Heart left ventricle (tissue), 16 donors: ENCODE measurements at places on chromosomes 11 and 22. TPM values are rescaled to one million over a fixed set of nuclear protein-coding genes. Genes with fewer than 3 reads are reported as not detected.

GRCh38 chr11:117419482-117420142 is 92.0 kb downstream of the CEP164 start:
- no peaks in the 10 kb centered on the region for H3K27me3 ChIP-seq
- DNase-seq, result no peak
- H3K4me1 ChIP-seq, result no peaks in the 10 kb centered on the region
- H3K4me3 ChIP-seq, result no peak overlapping the region
- H3K36me3 ChIP-seq, result no peaks in the 10 kb centered on the region

DNA sequence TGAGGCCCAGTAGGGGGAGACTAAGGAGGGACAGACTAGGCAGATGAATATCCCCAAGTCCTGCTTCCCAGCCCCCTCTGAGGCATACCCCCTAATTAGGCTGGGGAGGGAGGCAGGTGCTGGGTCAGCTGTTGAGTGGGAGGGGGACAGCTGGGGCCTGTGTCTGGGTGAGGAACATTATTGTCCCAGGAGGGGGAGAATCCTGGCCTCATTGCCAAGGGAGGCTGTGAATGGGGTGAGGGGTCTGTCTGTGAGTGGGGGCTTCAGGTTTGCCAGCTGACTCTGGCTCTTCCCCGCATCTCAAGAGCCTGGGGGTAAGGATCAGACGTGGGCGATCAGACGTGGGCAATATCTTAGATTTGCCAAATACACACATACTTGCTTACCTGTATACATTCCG is 2.1 kb downstream of the INPPL1 start:
- H3K4me1 ChIP-seq, result peaks cover 33% of the 10 kb centered on the region

DNA sequence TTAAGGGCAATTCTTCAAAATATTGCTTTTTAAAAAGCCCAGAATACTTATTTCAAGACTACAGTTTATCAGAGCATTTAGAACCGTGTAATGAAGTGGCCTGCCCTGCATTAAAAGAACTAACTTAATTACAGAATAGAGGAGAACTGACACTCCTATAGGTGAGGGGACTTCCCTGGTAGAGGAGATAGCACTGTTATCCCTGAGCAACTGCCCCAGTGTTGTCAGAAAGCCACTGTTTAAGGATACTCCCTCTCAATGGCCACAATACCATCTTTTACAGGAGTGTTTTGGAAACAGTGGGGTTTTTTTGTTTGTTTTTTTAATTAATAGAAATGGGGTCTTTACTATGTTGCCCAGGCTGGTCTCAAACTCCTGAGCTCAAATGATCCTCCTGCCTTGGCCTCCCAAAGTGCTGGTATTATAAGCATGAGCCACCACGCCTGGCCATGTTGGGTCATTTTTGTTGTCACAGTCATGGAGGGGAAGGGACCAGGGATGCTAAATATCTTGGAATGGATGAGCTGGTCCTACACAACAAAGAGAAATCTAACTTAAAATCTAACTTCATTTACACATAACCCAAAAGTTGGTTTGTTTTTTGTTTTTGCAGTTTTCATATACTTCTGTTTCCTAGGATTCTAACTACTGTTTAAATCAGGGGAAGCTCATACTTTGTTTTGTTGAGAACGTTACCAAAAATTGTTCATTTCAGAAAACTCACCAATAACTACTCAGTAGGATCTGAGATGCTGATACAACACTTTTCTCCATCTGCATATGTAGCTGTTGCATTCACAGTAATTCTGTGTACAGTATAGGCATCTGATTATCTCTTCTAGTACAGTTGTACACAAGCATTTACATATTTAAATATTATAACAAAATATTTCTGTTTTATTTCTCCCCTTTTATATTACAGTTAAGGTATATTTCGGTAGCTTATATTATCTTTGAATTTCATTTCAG is 8.1 kb downstream of the RPL27A start:
- DNase-seq, result no peak
- peaks cover 57% of the 10 kb centered on the region for H3K36me3 ChIP-seq
- no peak overlapping the region for H3K27ac ChIP-seq

- no peak overlapping the region for H3K4me3 ChIP-seq
- no peak overlapping the region for H3K27ac ChIP-seq
- H3K36me3 ChIP-seq, result no peaks in the 10 kb centered on the region
- no peak for DNase-seq
Measured at GRCh38 chr11:127393460-127393997, 393.0 kb upstream of the KIRREL3 start.

DNA sequence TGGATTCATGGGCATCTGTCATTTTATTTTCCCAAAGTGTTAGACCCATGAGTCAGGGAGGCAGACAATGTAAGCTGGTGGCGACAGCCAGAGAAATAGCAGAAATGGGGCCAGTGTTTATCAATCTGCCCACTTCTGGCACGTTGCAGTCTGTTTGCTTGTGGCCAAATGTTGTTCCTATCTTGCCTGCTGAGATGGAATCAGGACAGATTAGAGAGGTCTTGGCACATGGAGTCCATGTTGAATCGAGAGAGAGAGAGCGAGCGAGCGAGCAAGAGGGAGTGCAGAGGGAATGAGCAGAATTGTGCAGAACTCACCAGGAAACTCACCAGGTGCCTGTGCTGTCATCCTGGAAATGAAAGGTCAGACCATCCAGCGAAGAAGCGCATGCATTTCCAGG is 21.9 kb upstream of the PARVG start:
- H3K27me3 ChIP-seq, result no peaks in the 10 kb centered on the region
- H3K36me3 ChIP-seq, result no peaks in the 10 kb centered on the region
- H3K27ac ChIP-seq, result no peak overlapping the region
- no peak overlapping the region for H3K4me3 ChIP-seq
- no peaks in the 10 kb centered on the region for H3K4me1 ChIP-seq
- no peak for DNase-seq

DNA sequence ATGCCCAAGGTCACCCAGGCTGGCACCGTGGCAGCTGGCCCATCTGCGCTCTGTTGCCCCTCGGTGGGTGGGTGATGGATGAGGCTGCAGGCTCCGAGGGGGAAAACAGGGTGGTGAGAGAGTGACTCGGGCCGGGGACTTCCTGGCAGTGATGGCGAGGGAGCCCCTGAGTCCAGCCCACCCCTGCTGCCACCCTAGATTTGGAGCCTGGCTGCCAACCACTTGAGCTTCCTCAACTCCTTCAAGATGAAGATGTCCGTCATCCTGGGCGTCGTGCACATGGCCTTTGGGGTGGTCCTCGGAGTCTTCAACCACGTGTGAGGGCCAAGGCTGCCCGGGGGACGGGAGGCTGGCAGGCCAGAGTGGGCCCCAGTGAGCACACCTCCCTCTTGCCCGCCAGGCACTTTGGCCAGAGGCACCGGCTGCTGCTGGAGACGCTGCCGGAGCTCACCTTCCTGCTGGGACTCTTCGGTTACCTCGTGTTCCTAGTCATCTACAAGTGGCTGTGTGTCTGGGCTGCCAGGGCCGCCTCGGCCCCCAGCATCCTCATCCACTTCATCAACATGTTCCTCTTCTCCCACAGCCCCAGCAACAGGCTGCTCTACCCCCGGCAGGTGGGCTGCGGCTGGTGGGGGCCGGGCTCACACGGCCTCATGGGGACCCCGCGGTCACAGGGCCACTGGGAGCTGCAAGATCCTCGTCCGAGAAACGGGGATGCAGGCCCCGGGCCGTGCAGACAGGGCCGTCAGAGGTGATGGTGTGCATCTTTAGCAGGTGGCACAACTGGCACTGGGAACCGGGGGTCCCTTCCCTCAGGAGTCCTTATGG is 10.1 kb downstream of the TCIRG1 start:
- no peaks in the 10 kb centered on the region for H3K36me3 ChIP-seq
- H3K4me3 ChIP-seq, result no peak overlapping the region
- H3K27me3 ChIP-seq, result no peaks in the 10 kb centered on the region
- no peak for DNase-seq
- H3K4me1 ChIP-seq, result no peaks in the 10 kb centered on the region

GRCh38 chr11:75345455-75346160 is 5.9 kb downstream of the ARRB1 start:
- H3K27me3 ChIP-seq, result no peaks in the 10 kb centered on the region
- H3K36me3 ChIP-seq, result no peaks in the 10 kb centered on the region
- H3K4me3 ChIP-seq, result no peak overlapping the region
- H3K27ac ChIP-seq, result peak overlapping the region; percentile 2
- peaks cover 68% of the 10 kb centered on the region for H3K4me1 ChIP-seq

DNA sequence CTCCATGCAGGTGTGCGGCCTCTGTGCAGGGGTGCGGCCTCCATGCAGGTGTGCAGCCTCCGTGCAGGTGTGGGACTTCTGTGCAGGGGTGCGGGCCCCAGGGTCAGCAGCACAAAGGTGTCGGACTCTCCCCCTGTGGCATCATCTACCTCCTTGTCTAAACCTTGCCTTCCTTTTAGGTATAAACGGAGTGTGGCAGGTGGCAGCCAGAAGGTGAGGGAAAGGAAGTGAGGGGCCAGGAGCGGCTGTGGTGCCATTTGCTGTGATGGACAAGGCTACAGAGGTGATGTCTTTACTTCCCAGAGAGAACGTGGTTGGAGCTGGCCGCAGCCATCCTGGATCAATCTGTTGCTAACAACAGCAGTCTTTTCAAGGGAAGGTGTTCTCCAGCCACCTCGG is 9.1 kb downstream of the GAL start:
- H3K27me3 ChIP-seq, result peaks cover 8% of the 10 kb centered on the region
- no peaks in the 10 kb centered on the region for H3K4me1 ChIP-seq
- no peak overlapping the region for H3K27ac ChIP-seq
- no peak overlapping the region for H3K4me3 ChIP-seq

DNA sequence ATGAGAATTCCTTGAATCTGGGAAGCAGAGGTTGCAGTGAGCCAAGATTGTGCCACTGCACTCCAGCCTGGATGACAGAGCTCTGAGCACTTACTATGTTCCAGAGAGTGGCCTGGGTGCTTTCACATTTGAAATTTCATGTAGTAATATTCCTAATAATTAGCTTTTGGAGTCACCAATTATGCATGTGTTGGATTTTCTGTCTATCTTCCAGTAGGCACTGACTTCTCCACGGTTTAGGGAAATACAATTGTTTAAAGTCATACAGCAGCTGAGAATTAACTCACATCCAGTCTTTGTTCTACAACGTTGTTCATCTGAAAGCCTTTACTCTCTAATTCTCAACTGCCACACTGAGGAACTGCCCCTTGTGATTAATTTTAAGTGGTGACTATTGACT is 150.2 kb downstream of the CSNK2A3 start:
- H3K4me3 ChIP-seq, result no peak overlapping the region
- no peaks in the 10 kb centered on the region for H3K4me1 ChIP-seq
- no peaks in the 10 kb centered on the region for H3K36me3 ChIP-seq
- no peak overlapping the region for H3K27ac ChIP-seq

Gene CCDC73
- total RNA-seq, result not detected

Gene C22orf15
- total RNA-seq, result not detected

Gene FTH1
- 2,226 TPM for total RNA-seq

Gene NRGN
- 5.4 TPM for total RNA-seq
